Activated naive CD4-positive, alpha-beta T cell treated with anti-CD3 and anti-CD28 coated beads, Interleukin-2, amount 50 U/mL, for 16 hours (primary cell): ENCODE measurements at places on chromosomes 7 and 10.

- no peak for DNase-seq
Observed at GRCh38 chr7:115274-115911, 77.0 kb upstream of the FAM20C start.

DNA sequence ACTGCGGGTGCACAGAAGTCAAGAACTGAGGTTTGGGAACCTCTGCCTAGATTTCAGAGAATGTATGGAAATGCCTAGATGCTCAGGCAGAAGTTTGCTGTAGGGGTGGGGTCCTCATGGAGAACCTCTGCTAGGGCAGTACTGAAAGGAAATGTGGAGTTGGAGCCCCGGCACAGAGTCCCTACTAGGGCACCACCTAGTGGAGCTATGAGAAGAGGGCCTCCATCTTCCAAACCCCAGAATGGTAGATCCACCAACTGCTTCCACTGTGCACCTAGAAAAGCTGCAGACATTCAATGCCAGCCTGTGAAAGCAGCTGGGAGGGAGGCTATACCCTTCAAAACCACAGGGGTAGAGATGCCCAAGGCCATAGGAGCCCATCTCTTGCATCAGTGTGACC is 1336.0 kb upstream of the CELF2 start:
- DNase-seq: no peak

DNA sequence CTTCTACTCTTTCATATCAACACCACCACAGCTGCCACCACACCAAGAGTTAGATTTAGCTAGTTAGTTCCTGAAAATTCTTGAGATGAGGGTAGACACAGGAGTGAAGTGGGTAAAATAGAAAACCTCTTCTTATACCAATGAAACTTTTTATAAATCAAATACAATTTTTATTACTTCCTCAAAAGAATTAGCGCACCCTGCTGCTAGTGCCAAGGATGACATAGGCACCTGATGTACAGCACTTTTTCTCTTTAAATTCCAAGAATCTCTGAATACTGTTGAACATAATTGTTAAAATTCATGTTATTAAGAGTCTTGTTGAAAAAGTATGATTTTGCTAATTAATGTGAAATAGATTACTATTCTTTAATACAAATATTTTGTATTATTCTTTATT is 11.4 kb downstream of the ZWINT start:
- DNase-seq: no peak

- DNase-seq: peak; percentile 49
Observed at GRCh38 chr7:21944616-21945453, 864 bp downstream of the CDCA7L start.

- DNase-seq: no peak
Observed at GRCh38 chr10:124420254-124420653, 1.5 kb upstream of the OAT start.

DNA sequence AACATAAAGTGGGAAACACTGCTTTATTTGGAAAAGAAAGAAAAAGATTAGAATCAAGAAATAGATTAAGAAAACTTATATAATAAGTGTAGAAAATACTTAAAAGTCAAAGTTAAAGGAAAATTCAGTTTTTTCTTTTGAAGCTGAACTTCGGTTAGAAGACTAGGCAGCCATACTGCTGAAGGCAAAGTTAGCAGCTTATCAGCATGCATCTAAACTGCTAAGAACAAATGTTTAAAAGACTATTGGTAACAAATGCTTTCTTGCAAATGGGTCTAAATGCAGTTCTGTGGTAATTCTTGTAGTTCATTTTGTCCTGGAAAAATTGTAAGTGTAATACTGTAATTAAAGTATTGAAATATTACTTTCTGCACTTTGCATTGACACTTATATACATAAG is 18.0 kb downstream of the MIOS start:
- DNase-seq: no peak

GRCh38 chr10:59072038-59072437 is 104.4 kb upstream of the PHYHIPL start:
- DNase-seq: no peak

- no peak for DNase-seq
Observed at GRCh38 chr10:52783726-52784125, 11.1 kb upstream of the MBL2 start.

GRCh38 chr7:139231513-139232376 is 708 bp downstream of the UBN2 start:
- peak; percentile 26 for DNase-seq

- no peak for DNase-seq
Observed at GRCh38 chr7:86768967-86769760, 125.5 kb downstream of the GRM3 start.

DNA sequence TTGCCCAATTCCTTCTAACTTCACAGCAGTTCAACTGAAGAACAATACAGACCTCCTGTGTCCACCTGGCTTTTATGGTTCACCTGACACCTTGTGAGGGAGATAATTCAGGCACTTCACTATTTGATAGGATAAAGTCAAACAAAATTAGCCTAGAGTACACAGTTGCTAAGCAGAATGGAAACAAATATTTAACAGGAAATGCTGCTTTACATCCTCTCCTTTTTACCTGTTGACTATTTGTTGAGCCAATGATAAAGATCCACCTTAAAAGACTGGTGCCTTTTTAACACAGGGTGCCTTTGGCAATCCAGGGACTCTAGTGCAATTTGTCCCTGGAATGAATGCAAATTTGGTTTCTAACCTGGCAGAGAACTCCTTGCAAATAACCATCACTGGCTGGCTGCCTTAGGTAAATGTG is 39.8 kb downstream of the ITPRID1 start:
- DNase-seq: no peak

- no peak for DNase-seq
Observed at GRCh38 chr10:18230794-18231193, 90.6 kb downstream of the CACNB2 start.

DNA sequence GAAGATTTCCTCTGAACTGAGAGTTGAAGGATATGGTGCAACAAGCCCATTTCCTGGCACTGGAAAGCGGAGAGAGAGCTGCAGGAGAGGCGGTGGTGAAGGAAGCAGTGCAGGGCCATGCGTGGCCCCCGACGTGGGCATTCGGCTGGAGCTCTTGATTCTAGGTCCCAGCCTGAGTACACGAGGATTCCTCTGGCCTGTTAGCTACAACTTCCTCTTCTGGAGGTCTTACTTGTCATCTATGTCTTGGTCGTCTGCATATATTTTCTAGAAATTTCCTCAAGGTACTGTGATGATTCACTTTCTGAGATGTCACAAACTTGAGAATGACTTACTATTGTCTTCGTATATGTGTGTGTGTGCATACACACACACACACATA is 59.2 kb upstream of the JAZF1 start:
- no peak for DNase-seq

- no peak for DNase-seq
Observed at GRCh38 chr7:143850682-143851081, 51.3 kb downstream of the TCAF1 start.

DNA sequence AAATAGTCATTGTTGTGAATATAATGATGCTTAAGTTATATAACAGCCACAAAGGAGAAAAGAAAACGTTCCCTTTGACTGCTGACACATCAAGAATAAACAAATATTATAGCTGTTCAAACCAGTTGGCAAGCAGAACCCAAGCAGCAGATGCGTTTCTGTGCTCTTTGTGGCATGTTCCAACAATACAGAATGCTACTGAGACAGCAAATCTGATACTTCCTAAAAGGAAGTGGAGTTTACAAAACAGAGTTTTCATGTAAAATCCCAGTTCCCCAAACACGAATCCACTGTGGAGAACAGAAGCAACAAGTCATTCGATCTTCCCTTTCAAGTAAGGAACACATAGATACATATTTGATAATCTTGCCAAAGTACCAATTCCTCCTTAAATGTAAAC is 170.9 kb upstream of the ASAH2 start:
- no peak for DNase-seq

- no peak for DNase-seq
Observed at GRCh38 chr10:126519992-126520391, 131.7 kb upstream of the ADAM12 start.

DNA sequence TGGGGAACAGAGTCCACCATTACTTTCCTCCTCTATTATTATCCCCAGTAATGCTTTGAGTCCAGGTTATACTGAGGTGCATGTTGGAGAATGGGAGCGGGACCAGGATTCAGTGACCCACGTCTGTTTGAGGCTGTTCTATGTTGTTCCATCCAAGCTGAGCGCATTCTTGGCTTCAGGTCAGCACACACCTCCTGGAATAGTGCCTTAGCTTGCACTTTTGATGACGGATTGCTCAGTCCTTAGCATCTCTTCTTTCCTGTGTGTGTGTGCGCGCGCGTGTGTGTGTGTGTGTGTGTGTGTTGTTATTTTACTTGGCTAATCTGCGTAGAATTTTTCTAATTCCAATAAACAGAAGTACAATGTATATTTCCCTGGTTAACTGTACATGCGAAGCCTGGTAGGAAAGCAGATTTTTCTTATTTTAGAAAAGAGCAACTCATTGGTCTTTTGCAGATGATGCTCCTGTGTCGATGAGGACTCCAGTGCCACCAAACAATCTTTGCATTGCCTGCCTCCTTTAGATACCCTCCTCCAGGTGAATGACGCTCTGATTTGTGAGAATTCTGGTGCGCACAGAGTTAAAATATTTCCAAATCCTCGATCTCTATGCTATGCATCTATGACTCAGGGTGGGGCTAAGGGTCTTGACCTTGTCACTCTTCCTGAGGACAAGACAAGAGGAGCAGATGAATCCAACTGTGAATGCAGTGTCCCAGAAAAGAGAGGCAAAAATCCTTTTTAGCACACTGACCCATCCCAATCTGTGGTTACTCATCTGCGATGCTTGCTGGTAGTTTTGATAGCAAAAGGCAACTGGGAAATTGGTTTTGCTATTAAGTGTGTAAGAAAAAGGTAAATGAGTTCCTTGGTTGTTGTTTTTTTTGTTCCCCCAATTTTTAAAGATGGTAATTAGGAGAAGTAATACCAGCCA is 13.3 kb upstream of the CELF2 start:
- no peak for DNase-seq

- DNase-seq: no peak
Observed at GRCh38 chr10:5354068-5354467, 10.7 kb upstream of the UCN3 start.

DNA sequence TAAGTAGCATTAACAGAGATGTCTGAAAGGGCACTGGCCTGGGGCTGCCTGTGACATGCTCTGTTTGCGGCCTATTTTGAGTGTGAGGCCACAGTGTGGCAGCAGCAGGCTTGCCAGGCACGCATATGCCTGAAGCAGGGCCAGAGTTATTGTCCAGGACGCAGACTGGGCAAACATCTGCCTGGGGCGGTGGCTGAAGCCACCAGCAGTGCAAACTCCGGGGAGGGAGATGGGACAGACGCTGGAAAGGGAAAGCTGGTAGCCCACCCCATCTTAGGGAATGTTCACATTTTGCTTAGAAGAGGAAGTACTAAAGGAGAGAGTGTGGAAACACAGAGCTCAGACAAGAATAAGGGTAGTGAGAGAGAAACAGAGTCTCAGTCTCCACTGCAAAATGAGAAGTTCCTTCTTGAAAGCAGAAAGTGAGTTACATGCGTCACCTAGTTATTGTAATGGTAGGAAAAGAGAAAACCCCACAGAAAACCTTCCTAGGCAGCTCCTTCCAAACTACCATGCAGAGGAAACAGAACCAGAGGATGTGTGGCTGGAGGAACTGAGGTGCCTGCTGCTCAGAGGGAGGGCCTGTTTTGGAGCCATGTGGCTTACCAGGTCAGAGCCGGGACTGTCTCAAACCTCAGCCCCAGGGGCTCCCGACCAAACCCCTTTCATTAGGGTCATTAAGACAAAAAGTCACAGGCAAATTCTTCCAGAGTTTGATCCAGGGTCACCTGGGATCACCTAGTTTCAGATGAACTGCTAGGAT is 14.5 kb downstream of the AKR1B1 start:
- DNase-seq: no peak

- DNase-seq: no peak
Observed at GRCh38 chr7:135645296-135645904, 16.9 kb upstream of the STMP1 start.

GRCh38 chr10:83724471-83725241 is 414.7 kb upstream of the GHITM start:
- no peak for DNase-seq

GRCh38 chr7:134470864-134471263 is 12.0 kb upstream of the AKR1B1 start:
- DNase-seq: no peak

- no peak for DNase-seq
Observed at GRCh38 chr10:125816548-125816947, 6.5 kb downstream of the UROS start.

DNA sequence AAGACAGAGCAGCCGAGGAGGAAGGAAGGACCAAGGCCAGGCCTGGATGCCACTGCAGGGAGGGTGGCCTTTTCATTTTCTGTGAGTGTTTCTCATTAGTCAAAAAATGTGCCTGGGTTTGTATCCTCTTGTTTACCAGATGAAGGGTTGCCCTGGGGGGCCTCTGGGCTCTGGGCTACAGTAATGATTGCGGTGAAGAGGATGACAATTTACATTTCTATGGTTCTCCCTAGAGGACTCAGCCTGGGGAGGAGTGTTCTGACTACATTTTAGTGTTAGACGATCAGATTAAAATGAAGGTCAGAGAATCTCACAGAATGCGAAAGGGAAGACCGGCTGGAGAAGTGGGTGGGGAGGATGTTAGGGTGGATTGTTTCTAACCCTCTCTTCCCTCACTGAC is 108.0 kb upstream of the KMT2C start:
- DNase-seq: no peak

DNA sequence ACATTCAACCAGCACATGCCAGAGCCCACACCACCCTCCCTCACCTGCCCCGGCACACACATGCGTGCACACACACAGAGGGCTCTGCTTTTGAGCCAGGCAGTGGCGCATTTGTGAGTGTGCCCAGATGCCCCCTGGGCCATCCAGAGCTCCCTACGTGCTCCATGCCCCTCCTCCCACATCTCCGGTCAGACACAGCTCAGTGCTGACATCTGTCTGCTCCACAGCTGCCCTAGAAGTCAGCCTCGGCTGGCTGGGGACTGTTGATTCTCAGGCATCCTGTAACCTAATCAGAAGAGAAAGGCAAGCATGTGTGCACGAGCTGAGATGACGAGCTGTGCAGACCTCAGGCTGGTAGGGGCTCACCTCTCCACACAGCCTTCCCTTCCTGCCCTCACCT is 135.1 kb downstream of the ZMIZ1 start:
- DNase-seq: no peak

GRCh38 chr7:98802088-98802780 is 67.6 kb downstream of the TMEM130 start:
- no peak for DNase-seq

DNA sequence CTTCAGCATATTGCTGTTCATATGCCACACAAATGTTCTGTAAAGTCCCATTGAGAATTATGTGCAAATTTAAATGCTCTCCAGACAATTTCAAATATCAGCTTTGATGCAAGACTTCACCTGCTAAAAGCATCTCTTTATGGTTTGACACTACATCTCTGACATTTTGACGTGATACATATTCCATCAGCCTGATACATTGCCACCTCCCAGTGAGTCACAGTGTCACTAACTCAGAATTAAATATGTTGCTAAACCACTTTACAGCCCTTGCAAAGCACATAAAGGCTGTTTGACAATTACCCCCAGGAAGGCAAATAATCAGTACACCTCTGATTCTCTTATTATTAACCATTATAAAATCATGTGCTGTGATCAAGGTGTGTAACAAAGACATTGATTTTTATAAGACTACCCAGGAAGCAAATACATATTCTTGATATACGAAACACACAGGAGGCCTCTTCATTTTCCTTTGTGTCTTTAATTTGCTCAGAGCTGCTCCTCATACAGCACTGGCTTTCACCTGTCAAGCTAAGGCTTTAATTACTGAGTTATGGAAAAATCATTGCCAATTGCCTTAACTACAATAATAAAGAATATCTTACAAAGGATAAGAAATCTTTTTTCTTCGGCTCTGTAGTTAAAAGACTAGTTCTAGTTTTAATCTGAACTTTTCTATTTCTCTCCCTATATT is 547.5 kb upstream of the C7orf33 start:
- no peak for DNase-seq
